ENCODE measurements at places on chromosomes 6 and 20.

DNA sequence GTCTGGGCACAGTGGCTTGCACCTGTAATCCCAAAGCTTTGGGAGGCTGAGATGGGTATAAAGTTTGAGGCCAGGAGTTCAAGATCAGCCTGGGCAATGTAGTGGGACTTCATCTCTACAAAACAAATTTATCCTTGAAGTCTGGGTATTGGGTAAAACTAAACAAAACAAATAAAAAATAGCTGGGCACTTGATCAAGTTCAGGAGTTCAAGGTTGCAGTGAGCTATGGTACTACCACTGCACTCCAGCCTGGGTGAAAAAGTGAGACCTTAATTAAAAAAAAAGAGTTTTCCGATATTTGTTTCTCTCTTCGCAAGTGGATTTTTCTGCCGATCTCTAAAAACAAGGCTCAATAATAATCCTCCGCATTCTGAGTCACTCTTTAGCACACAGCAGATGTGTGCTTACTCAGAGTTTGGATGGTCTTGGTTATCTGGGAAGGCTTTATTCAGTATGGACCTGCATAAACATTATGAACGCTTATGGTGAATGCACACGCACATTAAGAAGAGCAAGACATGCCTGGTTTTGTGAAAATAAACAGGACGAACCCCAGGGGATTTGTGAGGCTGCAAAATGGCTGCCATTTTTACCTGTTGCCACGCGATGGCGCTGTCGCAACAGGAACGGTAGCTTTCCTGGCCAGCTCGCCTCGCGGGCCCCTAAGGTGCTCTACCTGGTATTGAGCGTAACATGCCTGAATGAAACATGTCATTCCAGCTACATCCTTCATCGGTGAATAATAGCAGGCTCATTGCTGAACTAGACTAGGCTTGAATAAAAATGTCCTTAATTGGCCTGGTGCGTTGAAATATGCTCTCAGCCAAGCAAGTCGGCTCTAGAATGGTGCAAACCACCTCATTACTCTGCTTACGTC lies 6.0 kb downstream of the OPN5 start:
- peak; percentile 89 for DNase-seq

- DNase-seq: peak; percentile 78
These were observed 891 bp upstream of the GHRH start for GRCh38 chr20:37262505-37262904.

GRCh38 chr6:37741757-37742400 lies 44.2 kb upstream of the MDGA1 start:
- peak; percentile 52 for DNase-seq

GRCh38 chr20:3203315-3204123 lies 963 bp downstream of the DDRGK1 start:
- no peak for DNase-seq
